ENCODE measurements at places on chromosomes 2 and 18.

DNA sequence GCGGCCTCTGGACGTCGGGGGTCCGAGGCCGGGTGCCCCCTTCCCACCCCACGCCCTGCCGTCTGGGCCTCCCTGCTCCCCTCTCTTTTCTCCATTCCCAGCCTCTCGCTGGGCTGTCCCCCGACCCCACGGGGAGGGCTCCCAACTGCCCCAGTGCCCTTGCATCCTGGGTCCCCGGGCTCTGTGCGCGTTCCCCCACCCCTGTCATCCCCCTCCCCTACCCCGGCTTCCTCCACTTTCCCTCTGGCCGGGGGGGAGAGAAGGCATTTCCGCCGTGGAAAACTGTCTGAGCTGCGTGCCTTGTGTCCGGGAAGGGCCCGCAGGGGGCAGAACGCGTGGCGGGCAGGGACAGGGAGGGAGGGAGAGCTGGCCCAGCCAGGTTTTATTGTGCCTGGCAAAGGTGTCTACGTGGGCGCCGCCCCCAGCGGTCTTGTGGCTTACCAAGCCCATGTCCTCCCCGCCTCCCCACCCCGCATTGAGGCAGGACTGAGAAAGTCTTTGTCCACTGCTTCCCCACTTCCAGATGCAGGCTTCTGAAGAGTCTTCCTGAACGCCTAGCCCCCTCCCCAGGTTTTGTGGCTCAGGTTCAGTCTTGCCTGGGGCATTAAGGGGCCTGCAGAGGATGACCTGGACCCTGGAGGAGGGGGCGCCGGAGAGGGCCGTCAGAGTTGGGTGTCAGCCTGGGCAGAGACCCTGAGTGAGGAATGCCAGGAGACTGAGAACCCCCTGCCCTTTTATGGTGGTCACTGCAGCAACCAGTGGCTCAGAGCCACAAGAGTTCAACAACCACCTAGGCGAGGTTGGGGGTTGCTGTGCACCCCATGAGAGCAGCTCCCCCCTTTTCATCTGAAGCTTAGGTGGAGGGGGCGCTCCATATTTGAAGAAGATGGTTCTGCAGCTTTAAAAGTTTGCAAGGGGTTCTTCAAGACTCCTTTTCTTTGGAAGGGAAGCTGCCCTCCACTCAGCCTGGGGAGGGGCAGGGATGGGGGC is 1.3 kb downstream of the ITM2C start:
- DNase-seq: no peak

- DNase-seq: no peak
Measured at GRCh38 chr2:135093670-135094330, 41.7 kb downstream of the RAB3GAP1 start.

- no peak for DNase-seq
Measured at GRCh38 chr2:1900732-1901131, 156.4 kb upstream of the PXDN start.

DNA sequence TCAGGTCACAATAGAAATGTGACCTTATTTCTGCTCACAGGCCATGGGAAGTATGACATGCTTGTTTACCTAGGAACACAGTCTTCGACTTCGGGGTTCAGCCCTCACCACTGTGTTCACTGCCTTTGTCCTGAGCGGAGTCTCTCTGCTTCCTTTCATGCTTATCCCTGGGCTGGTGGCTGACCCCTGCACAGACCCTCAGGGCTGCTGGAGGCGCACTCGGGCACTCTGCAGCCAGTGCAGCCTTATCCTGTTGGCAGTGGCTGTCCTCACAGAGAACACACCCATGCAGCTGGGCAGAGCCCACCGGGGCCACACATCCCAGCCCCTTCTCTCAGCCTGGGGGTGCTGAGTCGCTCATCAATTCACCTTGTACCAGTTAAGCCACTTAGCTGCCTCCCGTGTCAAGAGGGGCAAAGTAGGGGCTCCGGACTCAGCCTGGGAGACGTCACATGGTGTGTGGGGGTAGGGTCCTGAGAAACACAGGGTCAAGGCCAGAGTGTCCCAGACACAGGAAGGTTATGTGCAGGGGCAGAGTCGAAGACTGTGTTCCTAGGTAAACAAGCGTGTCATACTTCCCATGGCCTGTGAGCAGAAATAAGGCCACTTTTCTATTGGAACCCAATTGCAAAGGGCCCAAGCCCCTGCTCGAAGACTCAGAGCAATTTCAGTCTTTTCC is 107.5 kb downstream of the FAM210A start:
- DNase-seq: no peak

DNA sequence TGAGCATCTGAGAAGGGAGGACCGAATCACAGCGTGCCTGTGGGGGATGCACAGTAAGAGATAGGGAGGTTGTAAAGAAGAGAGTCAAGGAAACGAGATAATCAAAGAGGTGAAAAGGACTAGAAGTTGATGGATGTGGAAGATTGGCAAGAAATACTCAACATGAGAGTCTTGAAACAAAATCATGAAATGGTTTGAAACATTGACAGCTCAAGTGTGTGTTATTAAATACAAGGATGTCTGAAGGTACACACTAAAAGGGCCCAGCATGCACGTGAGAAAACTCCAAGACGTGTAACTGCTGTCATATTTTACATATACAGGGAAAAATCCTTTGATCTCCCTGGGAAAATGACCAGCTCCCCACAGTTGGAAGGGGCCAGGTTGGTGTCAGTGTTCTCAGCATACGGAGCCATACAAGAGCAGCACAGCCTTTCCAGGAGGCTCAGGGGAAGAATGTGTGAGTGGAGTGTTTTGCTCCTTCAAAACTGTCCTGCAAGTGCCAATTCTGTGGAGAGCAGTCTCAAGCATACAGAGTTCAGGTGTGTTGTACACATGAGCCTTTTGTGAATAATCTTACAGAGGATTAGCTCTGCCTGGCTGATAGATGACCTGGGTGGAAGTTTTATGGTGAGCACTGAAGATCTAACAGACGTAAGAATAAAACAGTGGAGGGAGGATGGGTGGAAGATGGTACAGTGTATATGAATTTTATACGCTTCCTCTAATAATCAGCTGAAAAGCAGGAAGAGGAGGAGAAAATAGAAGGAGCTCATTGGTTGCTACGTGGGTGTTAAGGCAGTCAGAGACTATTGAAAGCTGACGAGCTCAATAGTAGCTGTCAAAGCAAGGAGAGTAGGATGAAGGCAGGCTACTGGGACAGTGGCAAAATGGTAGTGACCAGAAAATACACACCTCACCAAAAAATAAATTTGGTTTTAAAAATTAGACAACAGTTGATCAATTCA is 126.8 kb downstream of the ATP9B start:
- DNase-seq: no peak

DNA sequence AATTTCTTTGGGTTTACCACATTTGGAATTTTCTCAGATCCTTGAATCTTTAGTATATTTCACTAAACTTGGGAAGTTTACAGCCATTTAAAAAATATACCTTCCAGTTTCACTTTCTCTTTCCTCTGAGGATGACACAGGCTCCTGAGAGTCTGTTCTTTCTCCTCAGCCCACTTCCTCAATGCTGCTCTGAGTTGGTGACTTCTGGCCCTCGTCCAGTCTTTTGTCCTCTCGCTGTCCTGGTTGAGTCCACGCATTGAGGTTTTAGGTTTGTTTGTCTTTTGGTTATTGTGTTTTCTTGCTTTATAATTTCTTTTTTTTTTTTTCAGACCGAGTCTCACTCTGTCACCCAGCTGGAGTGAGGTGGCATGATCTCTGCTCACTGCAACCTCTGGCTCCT is 40.7 kb upstream of the GALR1 start:
- no peak for DNase-seq

DNA sequence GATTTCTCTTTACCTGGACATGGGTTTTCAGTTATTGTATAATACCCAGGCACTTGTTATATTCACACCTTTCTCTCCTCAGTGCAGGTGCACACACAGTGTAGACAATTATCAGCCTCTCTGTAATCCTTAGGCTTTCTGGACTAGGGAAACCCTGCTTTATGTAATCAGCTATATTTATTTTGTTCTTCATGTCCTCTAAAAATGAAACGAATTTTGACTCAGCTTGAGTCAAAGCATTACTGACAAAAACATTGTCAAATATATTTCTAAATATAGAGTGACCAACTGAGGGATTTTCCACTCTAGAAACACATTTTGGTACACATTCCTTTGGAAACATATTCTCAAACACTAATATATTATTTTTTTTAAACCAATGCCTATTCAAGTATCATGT is 144.8 kb upstream of the GULP1 start:
- no peak for DNase-seq

DNA sequence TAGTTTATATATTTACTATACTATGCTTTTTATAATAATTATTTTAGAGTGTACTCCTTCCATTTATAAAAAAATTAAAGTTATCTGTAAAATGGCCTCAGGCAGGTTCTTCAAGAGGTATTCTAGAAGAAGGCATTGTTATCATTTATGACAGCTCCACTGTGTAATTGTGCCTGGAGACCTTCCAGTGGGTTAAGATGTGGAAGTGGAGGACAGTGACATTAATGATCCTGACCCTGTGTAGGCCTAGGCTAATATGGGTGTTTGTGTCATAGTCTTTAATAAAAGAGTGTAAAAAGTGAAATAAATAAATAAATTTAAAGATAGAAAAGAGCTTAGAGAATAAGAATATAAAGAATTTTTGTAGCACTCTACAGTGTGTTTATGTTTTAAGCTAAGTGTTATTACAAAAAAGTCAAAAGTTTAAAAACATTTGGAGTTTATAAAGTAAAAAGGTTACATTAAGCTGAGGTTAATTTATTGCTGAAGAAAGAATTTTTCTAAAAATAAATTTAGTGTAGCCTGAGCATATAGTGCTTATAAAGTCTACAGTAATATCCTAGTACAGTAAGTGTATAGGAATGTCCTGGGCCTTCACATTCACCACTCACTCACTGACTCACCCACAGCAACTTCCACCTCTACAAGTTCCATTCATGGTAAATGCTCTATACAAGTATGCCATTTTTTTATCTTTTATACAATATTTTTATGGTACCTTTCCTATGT is 190.0 kb upstream of the SESTD1 start:
- no peak for DNase-seq

GRCh38 chr2:109129921-109130722 is 1.1 kb downstream of the SH3RF3 start:
- DNase-seq: no peak

- DNase-seq: no peak
Measured at GRCh38 chr2:242034996-242035814, 165.7 kb downstream of the RTP5 start.

DNA sequence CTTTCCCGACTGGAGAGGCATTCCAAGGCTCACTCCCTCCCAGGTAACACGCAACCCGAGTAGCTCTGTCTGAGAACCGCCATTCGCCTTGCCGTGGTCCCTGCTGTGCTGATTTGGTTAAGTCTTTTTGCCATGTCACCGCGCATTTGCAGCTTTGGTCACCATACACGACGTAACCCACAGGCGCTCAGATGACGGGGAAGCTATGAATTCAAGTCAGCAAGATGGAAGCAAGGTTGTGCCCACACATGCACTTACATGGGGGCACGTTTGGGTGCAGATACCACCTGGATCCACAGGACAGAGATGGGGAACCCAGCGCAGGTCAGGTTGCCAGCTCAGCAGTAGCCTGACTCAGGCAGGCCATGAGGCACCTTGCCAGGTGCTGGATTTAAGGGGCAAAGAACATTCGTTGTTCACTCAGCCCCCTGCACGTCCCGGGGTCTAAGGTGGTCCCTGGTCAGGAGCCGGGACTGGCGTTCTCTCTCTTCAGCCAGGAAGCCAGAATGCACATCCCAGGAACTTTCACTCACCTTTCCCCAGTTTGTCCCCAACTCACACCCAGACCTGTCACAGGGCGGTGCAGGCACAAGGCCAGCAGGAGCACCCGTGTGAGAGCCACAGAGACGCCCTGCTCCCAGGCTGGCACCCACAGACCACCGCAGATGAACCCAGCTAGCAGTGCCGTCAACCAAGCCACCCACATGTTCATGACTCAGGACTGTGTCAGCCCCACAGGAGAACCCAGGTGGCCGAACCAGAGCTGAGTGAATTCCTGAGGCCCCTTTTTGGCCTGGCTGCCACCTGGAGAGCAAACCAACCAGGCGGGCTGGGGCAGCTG is 19.9 kb downstream of the SNED1 start:
- DNase-seq: no peak

DNA sequence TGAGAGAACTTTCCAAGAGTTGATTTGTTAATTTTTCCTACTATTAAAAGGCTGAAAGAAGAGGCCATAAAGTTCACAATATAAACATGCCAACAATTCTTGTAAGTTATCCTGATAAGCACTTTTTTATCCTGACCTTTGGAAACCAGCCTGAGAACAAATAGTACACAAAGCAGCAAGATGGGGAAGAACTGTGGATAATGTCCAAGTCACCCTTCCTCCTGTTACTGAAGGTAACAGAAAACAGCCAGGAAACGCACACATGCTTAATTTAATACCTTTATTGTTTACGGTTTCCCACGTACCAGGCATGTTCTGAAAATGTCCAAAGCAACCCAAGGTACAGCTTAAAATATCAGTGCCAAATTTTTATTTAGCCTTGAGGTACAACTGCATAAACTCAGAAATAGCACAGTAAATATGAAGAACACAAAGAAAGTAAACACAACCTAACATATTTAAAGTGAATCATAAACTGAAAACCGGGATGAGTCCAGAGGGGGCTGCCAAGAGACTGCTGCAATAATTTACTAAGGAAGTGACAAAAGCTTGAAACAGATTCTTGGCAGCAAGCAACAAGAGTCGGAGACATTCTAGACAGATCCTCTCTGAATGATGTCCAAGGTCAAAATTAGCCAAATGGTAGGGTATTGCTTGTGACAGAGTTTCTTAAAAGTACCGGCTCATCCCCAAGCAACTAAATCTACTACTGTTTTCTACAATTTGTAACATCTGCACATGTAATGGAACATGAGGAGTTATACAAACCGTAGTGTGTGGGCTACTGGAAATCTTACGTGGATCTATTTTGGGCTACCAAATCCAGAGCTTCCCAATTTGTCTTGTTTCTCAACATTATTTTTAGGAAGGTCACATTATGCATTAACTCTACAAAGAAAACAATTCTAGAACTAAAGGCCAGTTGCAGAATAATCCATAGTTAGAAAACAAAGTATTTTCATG is 93.2 kb downstream of the CABYR start:
- DNase-seq: no peak

GRCh38 chr2:153106802-153107477 is 371.6 kb downstream of the RPRM start:
- no peak for DNase-seq

DNA sequence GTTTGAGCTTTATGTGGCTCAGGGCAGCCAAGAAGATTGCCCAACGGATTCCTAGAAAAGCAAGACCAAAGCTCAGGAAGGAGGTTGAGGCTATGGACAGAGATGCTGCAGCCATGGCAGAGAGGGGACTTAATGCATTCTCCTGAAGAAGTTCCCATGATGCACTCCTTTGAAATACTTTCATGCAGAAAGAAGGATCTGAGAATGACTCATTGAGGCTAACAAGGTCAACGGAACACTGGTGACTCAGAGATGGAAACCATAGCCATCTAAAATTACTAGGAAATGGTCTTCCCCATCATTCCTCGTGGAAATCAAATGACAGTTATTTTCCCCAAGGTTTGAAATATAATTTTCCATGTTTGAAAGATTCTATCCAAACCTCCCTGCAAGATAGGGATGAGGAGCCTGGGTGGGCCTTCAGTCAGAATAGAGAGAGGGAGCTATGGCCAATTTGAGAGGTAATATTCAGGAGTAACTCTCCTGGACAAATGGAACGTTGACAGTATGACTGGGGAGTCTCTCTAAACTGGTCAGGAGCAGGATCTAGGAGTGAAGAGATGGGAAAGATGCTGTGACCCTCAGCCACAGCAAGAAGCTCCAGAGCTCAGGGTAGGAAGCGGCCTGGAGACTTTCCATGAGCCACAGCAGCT is 63.0 kb downstream of the REEP1 start:
- no peak for DNase-seq
